ENCODE measurements at places on chromosomes 2 and 18.

DNA sequence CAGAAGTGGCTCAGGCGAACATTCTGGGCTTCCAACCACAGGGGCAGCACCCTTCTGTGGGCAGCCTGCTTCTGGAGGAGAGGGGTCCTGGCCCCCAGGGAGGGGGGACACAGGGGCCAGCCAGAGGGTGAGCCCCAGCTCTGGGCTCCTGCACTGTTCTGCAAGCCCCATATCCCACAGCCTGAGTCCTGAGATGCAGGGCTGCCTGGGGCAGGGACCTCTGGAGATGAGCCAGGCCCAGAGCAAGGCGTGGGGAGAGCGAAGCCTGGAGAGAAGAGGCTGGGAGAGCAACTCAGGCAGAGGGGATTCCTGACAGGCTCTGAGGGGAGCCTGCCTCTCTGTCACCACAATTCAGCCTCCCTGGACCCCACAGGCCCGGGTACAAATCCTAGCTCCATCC, 13.5 kb upstream of the PRSS56 start:
- DNase-seq, result no peak

DNA sequence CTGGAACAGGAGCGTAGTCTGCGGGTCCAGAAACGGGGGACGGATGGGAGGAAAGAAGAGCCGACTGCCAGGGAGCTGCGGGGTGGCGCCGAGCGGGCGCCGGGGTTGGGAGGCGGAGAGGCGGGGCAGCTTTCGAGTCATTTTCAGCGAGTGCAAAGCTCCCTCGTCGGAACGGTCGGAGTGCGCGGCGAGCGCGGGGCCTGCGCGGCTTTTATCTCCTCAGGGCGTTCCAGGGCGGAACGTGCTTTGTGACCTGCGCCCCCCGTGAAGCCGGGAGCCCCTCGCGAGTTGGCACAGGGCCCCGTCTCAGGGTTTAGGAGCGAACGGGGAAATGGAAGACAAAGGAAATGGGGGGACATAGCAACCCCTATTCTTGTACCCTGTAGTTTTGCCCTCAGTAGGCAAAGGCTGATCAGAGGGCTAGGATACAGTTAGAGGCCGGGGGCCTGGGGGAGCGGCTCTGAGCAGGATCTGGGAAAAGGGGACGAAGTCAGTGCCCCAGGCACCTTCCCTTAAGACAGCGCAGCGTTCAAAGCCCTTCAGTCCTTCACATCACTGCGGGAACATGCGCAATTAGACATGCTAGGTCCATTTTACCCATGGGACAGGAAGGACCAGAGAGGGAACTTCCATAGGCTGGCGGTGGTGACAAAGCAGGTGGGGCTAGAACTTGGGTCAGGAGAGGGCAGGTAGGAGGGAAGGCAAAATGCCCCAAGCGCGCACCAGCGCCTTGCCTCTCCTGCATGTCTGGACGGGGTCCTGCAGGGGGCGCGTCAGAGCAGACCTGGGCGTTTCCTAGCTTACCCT, 60.1 kb upstream of the IL1RL1 start:
- DNase-seq, result peak; percentile 38

DNA sequence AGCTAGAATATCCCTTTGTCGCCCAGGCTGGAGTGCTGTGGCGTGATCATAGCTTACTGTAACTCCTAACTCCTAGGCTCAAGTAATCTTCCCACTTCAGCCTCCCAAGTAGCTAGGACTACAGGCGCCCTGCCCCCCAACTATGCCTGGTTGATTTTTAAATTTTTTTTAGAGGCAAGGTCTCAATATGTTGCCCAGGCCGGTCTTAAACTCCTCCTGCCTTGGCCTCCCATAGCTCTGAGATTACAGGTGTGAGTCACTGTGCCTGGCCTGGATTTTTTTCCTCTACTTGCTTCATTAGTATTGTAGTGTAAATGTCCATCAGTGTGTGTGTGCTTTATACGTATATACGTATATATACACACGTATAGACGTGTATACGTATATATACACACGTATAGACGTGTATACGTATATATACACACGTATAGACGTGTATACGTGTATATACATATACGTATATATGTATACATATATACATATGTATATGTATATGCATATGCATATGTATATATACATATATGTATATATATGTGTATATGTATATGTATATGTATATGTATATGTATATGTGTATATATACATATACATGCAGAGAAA, 124.4 kb downstream of the DIS3L2 start:
- DNase-seq, result no peak

GRCh38 chr2:32711219-32711618, 83.4 kb downstream of the TTC27 start:
- DNase-seq, result no peak

GRCh38 chr18:62118328-62118727, 68.5 kb downstream of the PIGN start:
- no peak for DNase-seq

DNA sequence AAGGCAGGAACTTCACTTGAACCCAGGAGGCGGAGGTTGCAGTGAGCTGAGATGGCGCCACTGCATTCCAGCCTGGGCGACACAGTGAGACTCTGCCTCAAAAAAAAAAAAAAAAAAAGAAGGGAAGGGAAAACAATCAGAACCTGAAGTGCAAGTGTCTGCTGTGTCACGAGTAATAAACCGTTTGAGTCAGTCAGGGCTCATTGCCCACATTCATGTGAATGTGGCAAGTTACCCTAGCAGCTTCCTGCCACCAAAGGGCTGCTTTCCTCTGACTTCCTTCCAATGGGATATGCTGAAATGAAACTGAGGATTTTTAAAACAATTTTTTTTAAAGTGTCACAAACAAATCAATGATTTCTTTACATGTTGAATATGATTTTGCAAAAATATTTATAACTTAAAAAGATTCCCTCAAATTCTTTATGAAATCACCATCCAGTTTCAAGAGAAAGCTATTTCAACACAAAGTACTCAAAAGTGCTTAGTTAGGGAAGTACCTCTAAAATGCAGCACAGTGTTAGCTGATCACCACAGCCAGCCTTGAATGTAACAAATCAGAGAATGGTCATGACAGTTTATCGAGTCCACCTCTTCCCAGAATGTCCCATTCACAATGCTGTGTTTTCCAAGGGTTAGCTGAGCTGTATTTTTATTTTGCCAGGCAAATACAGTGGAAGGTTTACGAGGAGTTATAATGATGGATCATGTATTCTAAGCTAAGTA, 36.4 kb downstream of the WDSUB1 start:
- DNase-seq, result no peak

DNA sequence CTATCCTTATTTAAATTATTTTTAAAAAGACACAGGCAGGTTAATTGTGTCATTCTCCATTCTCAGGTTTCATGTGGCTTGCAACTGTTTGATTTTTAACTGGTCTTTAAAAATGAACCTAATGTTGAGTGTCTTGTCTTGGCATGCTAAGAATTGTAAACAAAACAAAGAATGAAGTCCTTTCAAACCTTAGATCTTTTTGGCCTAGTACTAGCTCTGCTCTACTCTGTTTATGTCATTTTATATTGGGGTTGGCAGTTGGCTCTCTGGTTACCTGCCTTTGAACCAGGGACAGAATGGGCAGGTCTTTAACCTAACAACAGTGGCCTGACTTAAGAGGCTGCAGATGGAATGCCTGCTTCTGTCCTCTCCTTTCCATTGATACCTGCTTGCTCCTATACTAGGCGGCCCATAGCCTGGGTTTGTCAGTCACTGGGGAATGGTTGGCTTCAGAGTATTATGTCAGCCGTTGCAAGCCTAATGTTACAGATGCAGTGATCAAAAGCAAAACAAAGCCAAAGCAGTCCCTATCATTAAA, 85.5 kb downstream of the MTA3 start:
- no peak for DNase-seq

DNA sequence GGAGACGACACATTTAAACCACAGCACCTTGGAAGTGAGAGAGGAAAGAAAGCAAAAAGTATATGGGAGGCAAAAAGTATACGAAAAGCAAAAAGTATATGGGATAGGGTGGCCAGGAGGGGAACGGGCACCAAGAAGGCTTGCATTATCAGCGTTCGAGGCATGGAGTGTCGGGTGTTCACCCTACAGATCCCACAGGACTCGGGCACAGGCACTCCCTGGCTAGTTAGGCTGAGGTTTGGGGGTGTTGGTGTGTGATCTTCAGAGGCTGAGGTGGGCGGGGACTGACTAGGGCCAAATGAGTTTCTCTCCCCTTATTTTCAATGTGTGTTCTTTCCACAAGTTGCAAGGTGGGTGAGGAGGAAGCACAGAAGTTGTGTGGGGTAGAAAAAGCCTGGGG, 86.6 kb downstream of the EVA1A start:
- DNase-seq, result no peak

DNA sequence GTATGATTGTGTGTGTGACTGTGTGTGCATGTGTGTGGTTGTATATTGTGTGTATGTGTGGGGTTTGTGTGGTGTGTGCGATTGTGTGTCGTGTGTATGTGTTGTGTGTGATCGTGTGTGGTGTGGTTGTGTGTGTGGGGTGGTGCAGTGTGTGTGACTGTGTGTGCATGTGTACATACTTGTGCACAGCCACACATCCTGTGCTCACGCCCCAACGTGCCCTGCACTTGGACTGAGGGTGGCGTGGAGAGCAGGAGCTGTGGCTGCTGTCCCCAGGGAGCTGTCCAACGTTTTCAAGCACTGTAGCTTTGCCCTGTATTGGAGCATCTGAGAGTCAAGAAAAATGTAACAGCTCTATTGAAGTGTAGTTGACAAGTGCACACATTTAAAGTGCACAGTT, 243.2 kb upstream of the HDAC4 start:
- DNase-seq, result no peak

DNA sequence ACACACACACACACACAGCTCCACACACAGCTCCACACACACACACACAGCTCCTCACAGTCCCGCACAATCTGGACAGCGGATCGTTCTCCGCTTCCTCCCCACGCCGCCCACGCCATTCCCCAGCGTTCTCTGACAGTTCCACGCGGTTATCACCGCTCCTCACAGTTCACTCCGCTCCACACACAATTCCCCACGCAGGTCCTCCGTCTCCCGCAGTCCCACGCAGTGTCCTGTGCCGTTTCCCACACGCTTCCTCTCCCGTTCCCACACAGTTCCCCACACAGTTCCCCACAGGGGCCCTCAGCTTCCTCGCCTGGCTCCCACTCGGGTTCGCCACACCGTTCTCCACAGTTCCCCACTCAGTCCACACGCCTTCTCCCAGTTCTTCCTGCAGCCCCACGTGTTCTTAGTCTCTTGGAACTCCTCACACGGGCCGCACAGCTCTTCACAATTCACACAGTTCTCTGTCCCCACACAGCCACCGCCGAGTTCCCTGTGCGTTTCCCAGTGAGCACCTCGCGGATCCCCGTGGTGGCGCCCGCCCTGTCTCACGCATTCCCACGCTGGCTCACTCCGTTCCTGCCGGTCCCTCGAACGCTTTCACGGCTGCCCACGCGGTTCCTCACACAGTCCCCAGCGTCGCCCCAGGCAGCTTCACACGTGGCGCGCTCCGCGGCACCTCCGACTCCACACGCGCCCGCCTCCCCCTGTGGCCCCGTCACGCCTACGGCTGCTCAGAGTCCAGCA, 38.4 kb downstream of the KIF1A start:
- DNase-seq, result no peak

DNA sequence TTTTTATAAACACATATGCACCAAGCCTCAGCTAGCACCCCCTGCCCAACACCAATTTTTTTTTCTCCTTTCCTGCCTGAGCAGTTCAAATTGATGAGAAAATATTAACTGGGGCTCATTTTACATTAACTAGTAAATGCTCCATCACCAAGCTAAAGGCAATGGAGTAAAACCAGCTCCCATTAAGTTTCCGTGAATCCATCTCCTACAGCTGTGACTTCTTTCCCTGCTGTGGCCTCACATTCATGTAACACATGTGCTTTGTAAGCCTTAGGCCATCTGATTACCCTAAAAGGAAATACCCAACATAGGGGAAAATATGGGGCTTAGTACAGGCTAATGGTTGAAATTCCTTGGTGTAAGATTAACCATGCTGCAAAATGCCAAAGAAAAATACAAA, 60.8 kb downstream of the DNER start:
- no peak for DNase-seq

DNA sequence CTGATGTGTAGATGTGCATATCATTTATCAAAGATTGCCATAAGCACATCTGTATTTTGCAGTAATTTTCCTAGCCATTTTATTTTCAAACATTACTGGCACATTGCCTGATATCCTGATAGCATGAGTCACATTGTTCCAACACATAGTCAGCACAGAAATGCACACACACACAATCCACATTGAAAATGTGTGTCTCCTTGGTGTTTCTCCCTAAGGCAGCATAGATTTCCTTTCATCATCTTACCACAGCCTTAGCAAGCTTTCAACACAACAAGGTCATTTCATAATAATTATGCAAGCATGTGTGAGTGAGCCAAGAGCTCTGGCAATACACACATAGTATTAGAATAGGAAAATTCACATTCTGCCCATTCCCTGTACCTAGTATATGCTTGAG, 245.4 kb upstream of the MEIS1 start:
- no peak for DNase-seq

DNA sequence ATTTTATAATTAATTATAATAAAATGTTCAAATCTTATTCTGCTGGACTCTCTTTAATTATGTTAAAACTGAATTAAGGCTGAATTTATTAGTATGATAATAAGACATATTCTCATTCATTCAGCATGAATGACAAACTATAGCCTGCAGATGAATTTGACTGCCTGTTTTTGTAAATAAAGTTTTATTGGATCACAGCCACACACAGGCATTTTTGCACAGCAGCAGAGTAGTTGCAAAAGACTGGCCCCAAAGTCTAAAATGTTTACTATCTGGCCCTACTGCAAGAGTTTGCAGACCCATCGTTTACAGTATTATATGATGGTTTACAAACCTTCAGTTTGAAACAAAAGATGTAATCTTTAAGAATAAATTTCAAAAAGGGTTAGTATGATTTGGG, 58.6 kb downstream of the RMDN2 start:
- DNase-seq, result no peak

DNA sequence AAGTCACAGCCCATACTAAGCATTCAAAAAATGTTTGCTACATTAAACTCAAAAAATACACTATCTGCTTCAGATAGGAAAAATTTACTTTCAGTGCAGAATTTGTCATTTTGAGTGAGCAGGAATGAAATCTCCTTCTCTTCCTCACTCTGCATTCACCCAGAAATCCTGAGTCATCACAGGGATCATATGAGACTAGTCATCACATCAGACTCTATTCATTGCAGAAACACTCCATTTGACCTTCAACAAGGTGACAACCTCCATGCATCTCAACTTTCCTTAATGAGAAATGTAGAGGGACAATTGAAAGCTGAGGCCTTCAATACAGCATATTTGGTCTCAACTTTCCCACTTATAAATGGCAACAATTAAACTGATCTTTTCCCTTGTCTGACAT, 130.4 kb upstream of the CYP26B1 start:
- DNase-seq, result no peak
